ENCODE measurements at places on chromosomes 6 and 20.
A peak's percentile ranks its signal among the peaks of the same experiment; 100 is the strongest.

GRCh38 chr6:121205569-121205968, 128.7 kb downstream of the TBC1D32 start:
- no peaks in the 10 kb centered on the region for H3K27me3 ChIP-seq
- H3K4me1 ChIP-seq = no peaks in the 10 kb centered on the region

- peaks cover 3% of the 10 kb centered on the region for H3K36me3 ChIP-seq
- H3K27ac ChIP-seq = no peak overlapping the region
- H3K4me1 ChIP-seq = peaks cover 13% of the 10 kb centered on the region
Measured at GRCh38 chr20:5797843-5798462, 47.8 kb downstream of the SHLD1 start.

DNA sequence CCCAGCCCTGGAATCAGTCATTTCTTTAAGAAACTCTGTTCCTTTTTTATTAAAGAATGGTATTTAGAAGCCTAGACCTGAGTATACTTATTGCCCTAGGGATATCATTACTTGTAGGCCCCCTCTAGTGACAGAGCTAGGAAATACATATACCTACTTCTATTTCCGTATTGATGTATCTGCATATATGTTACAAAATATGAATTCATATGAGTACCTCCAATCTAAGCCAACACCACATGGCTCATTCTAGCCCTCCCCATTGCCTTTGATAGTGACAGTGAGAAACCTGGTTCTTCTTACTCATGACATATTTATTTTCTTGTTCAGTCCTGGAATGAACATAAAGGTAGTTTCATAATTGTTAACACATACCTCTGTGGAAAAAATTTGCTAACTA, 137.2 kb downstream of the FARS2 start:
- no peak overlapping the region for H3K4me3 ChIP-seq
- no peaks in the 10 kb centered on the region for H3K36me3 ChIP-seq
- no peaks in the 10 kb centered on the region for H3K27me3 ChIP-seq
- peaks cover 19% of the 10 kb centered on the region for H3K4me1 ChIP-seq
- H3K27ac ChIP-seq = peak overlapping the region; percentile 69
- peak; percentile 50 for DNase-seq

DNA sequence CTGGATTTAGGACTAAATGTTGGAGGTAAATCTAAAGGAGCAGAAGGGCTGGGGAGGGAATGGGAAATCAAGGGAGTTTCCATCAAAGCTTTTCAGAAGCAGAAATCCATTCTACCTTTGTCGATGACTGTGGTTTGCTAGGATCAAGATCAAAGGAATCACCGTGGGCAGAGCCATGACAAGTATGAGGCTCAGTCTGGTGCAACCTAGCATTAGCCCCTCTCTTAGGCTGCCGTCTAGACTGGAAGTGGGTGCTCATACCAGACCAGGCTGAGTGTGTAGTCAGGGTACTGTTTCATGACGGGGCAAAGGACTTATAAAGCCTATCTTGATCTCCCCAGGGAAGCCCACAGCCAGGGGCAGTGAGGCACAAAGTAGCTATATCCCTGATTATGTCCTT, 120.5 kb downstream of the BMP2 start:
- no peak overlapping the region for H3K4me3 ChIP-seq
- no peaks in the 10 kb centered on the region for H3K27me3 ChIP-seq
- no peaks in the 10 kb centered on the region for H3K4me1 ChIP-seq
- no peak overlapping the region for H3K27ac ChIP-seq
- no peaks in the 10 kb centered on the region for H3K36me3 ChIP-seq
- DNase-seq = no peak

DNA sequence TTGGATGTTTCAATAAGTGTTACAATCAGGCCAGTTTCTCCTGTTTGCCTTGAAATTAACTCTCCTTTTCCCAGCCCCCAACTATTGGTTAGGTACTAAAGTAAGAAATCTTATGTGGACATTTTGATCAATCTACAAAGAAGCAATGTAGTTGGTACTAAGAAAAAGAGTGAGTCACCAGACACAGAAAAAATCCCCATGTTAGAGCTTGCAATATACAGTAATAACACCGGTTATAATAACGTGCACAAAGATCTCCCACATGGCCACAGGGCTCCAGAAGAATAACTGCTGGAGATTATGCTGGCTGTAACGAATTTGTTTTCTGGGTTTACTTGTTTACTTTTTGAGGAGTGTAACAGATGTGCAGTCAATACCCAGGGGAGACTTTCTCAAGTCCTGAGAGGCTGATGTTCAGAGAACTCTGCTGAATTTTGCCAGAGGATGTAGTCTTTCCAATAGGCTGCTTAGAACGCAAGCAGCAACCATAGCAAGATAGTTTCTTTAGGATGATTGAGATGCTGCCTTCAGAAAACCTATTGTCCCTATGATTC, 166.2 kb upstream of the SPACA1 start:
- DNase-seq = no peak
- H3K4me3 ChIP-seq = peak overlapping the region; percentile 18
- H3K27me3 ChIP-seq = peaks cover 8% of the 10 kb centered on the region
- H3K27ac ChIP-seq = no peak overlapping the region
- peaks cover 7% of the 10 kb centered on the region for H3K4me1 ChIP-seq

Measured in activated T-cell treated with anti-CD3 and anti-CD28 coated beads, Interleukin-2, amount 50 U/mL, for 72 hours (primary cell).